ENCODE measurements at places on chromosomes 3 and 15. TPM values are rescaled to one million over a fixed set of nuclear protein-coding genes. Genes with fewer than 3 reads are reported as not detected.

GRCh38 chr15:89991312-89991711 is 9.8 kb upstream of the ZNF710 start:
- no peak for DNase-seq

GRCh38 chr15:42849836-42850235 is 70.7 kb downstream of the TTBK2 start:
- DNase-seq = no peak

DNA sequence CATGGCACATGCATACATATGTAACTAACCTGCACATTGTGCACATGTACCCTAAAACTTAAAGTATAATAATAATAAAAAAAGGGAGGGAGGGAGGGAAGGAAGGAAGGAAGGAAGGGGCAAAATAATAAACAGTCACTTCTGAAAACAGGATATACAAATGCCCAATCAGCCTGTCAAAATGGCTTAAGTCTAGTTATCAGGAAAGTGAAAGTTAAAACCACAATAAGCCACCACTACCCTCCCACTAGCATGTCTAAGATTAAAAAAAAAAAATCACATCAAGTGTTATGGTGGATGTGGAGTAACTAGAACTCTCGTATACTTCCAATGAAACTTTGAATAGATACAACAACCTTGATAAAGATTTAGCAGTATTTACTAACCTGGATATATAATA is 145.6 kb upstream of the GMNC start:
- no peak for DNase-seq

DNA sequence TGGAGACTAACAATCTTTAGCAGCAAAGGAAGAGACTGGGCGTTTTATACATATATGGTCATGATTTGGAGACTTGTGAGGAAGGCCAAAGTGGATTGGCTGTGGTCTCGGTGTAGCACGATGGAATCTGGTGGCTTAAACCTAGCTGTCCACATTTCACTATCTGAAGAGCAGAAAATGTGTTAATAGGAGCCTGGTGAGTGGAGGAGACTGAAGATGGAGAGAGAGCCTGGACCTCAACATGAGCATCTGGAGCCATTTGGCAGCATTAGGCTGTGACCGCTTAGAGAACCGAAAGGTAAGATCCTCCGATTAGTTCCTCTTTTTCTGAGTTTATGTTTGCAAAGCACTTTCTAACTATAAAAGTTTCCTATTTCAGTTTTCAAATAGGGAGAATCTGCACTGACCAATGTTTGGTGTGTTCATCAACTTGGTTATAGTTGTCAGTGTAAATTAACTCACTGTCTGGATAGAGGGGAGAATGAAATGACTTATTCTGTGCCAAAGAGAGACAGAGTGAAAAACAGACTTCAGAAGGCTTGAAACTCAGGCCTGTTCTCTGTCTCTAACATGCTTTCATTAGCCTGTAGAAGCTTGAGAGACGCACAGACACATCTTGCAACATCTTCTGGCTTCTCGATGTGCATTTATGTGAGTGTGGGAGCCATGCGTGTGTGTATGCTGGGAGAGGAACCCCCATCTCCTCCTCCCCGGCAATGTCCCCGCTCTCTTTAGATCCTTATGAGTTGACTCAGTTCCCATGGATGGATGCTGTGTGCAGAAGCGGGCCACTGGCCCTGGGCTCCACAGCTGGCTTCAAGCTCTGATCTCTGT is 244.7 kb upstream of the TBL1XR1 start:
- DNase-seq = no peak

- no peak for DNase-seq
These were observed 4.6 kb downstream of the TTC21A start for GRCh38 chr3:39112113-39112512.

- no peak for DNase-seq
These were observed 3.2 kb downstream of the PODXL2 start for GRCh38 chr3:127632035-127632820.

- no peak for DNase-seq
These were observed 8.5 kb downstream of the ITPKA start for GRCh38 chr15:41501931-41502794.

GRCh38 chr3:63857311-63857710 is 6.3 kb downstream of the THOC7 start:
- DNase-seq = no peak

- no peak for DNase-seq
These were observed 1029.8 kb downstream of the ROBO1 start for GRCh38 chr3:78737988-78738387.

GATM gene
- 42.0 TPM for total RNA-seq

SHF gene
- 3.9 TPM for total RNA-seq

RARRES1 gene
- 22.3 TPM for total RNA-seq

GOLGA6A gene
- not detected for total RNA-seq
